ENCODE measurements at places on chromosomes 3 and 15.
A peak's percentile ranks its signal among the peaks of the same experiment; 100 is the strongest.

- DNase-seq, result no peak
Observed at GRCh38 chr3:179603831-179604230, 607 bp downstream of the MRPL47 start.

DNA sequence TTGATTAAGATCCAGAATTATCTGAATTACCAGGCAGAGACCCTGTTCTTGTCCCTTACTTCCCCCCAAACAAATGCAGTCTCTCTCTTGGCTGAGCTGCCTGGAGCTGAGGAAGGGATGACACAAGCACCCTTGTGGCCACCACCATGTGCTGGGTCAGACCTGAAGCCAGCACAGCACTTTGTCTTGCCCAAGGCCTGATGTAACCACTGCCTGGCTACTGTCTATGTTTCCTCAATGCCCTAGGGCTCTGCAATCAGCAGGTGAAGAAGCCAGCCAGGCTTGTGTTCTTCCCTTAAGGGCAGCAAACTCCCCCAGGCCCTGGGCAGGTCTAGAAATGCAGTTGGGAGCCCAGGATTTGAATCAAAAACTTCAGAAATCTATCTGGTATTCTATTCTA lies 15.8 kb upstream of the CASR start:
- no peak for DNase-seq

DNA sequence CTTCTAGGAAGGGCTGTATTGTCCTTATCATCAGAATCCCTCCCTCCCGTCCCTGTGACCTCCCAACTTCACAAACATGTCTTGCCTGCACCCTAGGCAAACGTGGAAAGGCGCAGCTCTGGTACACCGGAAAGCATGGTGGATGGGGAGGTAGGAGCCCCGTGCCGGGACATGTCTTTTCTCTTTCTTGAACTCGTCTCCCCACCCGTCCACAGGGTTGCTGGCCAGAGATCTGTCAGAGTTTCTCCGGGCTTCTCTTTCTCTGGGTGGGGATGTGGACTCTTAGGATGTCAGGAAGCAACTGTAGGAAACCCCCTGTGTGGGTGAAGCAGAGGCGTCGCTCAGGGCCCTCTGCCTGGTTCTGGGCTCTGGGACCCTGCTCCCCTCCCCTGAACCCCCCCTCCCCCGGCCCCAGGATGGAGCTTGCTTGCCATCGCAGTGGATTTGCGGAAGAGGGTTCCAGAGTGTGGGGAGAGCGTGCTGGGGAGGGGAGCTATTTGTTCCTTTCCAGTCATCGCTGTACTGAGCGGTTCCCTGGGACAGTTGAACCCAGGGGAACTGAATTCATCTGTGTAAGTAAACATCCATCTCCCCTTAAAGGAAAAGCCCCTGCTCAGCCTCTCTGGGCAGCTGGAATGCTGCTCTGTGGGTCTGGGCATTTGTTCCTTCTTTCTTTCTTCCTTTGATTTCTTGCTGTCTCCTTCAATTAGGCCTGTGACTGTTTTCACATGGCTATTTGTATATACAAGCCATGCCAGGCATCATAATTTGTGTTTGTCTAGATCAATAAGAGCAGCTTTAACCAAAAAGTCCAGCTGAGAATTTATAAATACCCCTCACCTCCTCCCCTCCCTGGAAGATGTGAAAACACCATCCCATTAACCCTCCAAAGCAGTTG lies 72.8 kb downstream of the SMAD3 start:
- no peak for DNase-seq

DNA sequence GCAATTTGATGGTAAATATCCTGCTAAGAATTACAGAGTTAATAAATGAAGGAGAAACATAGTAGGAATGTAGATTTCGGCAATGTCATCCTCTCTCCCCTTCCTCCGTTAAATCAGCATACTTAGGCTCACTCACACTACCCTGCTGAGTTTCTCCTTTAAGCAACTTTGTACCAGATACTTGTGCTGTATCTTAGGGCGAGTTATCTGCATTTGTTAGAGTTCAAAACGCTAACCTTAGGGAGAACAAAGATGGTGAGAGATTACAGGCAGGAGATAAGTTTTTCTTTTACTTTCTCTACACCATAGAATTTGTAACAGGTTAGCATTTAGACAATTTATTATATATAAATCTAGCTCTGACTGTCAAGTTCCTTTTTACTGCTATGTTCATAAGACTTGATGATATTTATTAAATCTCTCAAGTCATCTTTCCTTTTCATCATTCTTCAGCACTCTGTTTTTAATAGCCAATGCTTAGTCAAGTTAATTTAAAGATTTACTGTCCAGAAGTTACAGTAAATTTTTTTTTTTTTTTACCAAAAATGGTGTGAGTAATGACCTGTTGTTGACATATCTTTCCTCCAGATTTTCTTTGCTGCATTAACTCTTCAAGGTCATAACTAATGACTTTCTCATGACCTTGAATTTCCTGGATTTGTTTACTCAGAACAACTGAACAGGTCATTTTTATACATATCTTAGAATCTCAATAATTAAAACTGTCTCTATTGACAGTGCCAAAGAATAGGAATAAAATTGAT lies 22.2 kb downstream of the SUCNR1 start:
- no peak for DNase-seq

- DNase-seq, result peak; percentile 19
Observed at GRCh38 chr15:40290918-40291574, 8.2 kb upstream of the ANKRD63 start.

GRCh38 chr3:14389716-14390115 lies 12.7 kb upstream of the SLC6A6 start:
- DNase-seq, result no peak

DNA sequence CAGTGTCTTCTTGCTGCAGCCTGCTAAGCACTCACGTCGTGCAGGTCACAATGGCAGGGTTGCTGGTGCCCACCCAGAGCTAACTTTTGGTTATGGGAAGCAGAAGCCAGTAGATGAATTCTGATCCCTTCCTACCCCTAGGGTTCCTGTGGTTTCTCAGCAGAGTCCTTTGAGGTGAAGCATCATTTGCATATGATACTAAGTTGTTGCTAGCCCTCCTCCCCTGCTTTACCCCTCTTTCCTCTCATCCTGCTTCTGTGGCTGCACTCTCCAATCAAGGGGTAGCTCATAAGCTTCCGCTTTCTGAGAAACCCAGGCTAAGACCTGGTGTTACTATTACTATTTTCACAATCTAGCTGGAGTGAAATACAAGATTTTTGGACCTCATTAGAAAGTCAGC lies 22.1 kb upstream of the HEG1 start:
- DNase-seq, result no peak

GRCh38 chr3:130378677-130379191 lies 33.3 kb downstream of the COL6A5 start:
- DNase-seq, result no peak

GRCh38 chr15:94840794-94841783 lies 609.7 kb downstream of the MCTP2 start:
- no peak for DNase-seq

DNA sequence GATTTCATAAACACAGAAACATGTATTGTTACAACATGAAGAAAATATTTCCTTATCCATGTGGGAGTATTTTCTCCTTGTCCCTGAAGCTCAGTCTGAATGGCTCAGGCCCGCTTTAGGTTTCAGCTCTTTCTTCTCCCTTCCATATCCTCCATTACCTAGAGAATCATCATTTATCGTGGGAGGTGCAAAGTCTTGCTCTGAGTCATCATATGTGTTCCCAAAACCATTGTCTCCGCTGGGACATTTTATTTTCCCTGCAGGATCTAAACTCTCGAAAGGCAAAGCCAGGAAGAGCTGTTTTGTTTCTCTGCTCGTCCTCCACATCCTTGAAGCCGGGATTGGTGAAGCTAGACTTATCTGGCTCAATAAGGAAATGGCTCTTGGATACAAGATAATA lies 571.2 kb downstream of the EDEM1 start:
- DNase-seq, result no peak

- DNase-seq, result peak; percentile 88
Observed at GRCh38 chr15:67531379-67531914, 10.5 kb downstream of the C15orf61 start.

DNA sequence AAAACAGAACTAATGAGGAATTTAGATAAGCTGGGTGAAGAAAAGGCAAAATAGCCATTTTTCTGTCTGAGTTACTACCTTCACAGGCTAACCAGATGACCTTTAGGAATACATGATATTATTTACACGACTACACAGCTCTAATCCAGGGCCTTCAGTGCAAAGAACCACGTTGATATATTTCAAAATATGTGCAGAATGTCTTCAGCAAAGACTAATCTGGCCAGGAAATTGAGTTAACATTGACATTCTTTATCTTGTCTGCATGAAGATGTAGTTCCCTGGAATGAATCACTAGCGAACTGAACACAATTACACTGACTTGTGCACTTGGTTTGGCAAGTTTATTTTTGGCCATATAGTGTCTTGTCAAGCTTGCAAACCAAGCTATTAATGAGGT lies 41.5 kb downstream of the PDHB start:
- DNase-seq, result peak; percentile 11

- DNase-seq, result no peak
Observed at GRCh38 chr15:64102497-64102896, 6.7 kb downstream of the SNX1 start.

- DNase-seq, result no peak
Observed at GRCh38 chr15:45133561-45133920, 3.7 kb downstream of the DUOX1 start.

- peak; percentile 27 for DNase-seq
Observed at GRCh38 chr15:78808550-78808949, 2.7 kb downstream of the ADAMTS7 start.

GRCh38 chr15:74955017-74955416 lies 1.6 kb downstream of the RPP25 start:
- no peak for DNase-seq

GRCh38 chr3:131540821-131541220 lies 38.0 kb upstream of the MRPL3 start:
- no peak for DNase-seq

DNA sequence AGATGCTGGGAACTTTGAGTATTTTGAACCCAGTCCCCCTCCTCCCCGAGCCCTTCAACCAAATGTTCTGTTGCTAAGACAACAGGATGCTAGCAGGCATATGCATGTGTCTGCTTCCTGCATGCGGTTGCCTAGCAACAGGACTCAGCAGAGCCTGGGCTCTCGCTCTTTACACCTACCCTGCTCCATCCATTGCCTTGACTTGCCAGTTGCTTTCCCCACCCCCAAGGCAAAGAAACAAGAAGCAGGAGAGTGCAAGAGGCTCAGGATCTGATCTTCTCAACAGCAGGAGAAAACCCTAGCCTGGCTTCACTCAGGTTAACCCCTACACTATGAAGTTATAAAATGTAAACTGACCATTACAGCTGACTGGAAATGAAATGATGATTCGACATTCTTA lies 393.0 kb downstream of the IGSF11 start:
- no peak for DNase-seq

DNA sequence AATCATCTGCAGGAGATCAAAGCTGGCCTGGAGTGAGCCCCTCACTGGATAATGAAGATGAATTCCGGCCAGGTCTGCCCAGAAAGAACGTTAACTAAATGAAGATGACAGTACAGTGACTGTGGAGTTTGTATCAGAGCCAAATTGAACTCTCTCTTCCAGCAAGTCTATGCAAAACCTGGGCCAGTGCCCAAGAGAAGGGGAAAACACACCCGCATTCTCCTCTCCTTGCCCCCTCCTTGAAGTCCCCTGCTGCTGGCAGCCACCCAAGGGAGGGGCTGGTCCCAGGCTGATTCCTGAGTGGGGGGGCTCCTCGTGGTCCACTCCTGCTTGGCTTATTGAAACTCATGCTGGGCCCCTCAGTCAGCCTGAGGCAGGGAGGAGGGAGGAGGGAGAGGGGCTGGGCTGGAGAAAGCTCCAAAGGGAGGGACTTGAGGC lies 155.7 kb downstream of the RAB11A start:
- DNase-seq, result peak; percentile 4

- DNase-seq, result no peak
Observed at GRCh38 chr15:67005294-67005996, 60.0 kb upstream of the SMAD3 start.

DNA sequence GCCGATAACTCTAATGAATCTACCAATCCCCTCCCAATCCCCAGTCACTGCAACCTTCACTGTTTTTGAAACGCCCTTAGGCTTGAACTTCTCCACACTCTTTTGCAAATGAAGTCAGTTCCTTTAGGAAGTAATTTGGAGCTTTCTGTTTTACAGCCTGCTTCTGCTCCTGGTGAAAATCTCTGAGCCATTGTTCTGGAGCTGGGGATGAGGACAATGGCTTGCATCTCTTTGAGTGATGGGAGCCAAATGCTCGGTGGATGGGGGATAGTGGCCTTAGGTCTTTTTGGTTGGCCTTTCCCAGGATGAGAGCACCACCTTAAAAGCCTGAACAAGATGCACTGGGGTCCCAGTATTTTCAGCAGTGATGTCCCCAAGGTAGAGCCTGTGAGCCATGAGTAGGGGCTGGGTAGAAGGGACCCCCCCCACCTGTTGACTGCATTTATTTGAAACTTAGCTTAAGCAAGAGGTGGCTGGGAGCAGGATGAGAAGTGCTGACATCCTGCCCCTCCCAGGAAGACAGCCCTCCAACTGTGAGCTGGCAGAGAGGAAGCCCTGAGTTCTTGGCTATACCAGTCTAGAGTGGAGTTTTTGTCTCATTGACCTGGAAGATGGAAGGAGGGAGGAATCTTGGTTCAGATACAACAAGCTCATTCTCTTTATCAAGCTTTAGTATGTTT lies 7.6 kb upstream of the MYO5C start:
- DNase-seq, result no peak

- DNase-seq, result no peak
Observed at GRCh38 chr3:13148561-13149329, 75.5 kb upstream of the IQSEC1 start.

- no peak for DNase-seq
Observed at GRCh38 chr3:97917813-97918536, 54.3 kb downstream of the RIOX2 start.

All from HFFc6 (cell line).